ENCODE measurements at places on chromosomes 16 and 17. TPM values are rescaled to one million over a fixed set of nuclear protein-coding genes. Genes with fewer than 3 reads are reported as not detected.

DNA sequence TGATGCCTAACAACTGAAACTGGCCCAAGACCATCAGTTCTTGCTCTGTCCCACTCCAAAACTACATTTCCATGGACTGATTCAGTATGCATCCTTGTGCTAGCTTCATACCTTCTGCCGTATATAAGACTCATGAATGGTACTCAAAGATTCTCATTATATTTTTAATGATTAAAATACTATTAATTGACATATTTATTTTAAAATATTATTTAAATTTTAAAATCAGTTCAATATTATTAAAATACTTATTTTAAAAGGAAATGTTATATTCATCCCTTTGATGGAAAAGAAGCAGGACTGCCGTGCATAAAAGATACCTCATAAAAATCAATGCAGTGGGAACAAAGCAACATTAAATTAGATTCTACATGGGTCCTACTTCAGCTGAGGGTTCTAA lies 153.4 kb downstream of the AXIN2 start:
- H3K27me3 ChIP-seq, result no peaks in the 10 kb centered on the region
- DNase-seq, result no peak
- H3K27ac ChIP-seq, result no peak overlapping the region

DNA sequence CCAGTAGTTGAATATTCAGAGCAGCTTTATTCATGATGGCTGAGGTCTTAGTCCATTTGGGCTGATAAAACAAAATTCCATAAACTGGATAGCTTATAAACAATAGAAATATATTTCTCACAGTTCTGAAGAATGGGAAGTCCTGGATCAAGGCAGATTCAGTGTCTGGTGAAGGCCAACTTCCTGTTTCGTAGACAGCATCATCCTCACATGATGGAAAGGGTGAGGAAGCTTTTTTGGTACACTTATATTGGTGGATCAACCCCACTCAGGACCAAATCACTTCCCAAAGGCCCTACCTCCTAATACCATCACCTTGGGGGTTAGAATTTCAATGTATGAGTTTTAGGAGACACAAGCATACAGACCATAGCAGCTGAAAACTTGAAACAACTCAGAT lies 224.2 kb downstream of the CYB561 start:
- no peaks in the 10 kb centered on the region for H3K4me1 ChIP-seq
- H3K36me3 ChIP-seq, result no peaks in the 10 kb centered on the region
- no peak overlapping the region for H3K27ac ChIP-seq
- H3K27me3 ChIP-seq, result no peaks in the 10 kb centered on the region
- no peak for DNase-seq
- H3K4me3 ChIP-seq, result no peak overlapping the region

Gene DLX4
- total RNA-seq, result 0.70 TPM

GRCh38 chr16:82954224-82954929 lies 327.6 kb downstream of the CDH13 start:
- no peak for DNase-seq
- no peaks in the 10 kb centered on the region for H3K4me1 ChIP-seq
- no peak overlapping the region for H3K4me3 ChIP-seq
- no peaks in the 10 kb centered on the region for H3K36me3 ChIP-seq

Gene TMEM235
- not detected for total RNA-seq

All from CD4-positive, alpha-beta memory T cell (primary cell).